Stimulated activated CD4-positive, alpha-beta T cell treated with anti-CD3 and anti-CD28 coated beads, Interleukin-15, amount 100 ng/mL, for 24 hours (primary cell): ENCODE measurements at places on chromosomes 3 and 15.
A peak's percentile ranks its signal among the peaks of the same experiment; 100 is the strongest.

DNA sequence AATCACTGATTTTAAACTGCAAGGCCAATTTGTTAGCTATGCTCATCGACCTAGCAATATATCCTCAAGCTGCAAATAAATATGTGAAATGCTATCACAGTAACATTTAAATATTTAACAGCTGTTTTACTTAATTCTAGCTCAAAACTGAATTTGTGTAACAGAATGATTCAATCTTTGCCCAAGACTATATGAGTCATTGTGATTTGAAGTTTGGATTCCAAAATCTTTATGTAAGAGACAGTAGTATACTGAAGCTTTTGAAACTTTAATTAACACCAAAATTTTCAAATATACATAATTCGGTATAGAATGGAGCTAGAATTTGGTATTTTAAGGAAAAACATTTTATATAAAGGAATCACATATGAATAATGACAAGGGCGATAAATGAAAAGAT is 603.0 kb upstream of the ROBO2 start:
- DNase-seq = no peak

DNA sequence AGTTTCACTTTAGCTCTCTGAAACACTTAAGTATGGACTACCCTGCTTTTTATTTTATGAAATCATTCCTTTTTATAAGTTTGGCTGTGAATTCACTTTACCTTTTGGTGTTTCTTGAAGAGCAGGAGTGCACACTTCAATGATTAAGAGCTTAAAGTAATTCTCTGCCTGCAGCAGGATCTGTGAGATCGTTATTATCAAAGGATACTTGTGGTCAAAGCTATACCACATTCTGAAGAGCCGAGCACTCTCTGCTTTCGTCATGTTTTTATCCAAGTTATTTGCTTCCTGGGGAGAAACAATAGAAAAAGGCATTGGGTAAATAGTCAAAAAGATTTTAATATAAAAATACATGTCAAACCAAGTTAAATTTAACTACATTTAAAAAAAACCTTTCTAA is 243.7 kb downstream of the CHST2 start:
- no peak for DNase-seq

- DNase-seq = no peak
Measured at GRCh38 chr3:134312873-134313846, 61.1 kb downstream of the AMOTL2 start.

- no peak for DNase-seq
Measured at GRCh38 chr15:95202569-95203349, 971.4 kb downstream of the MCTP2 start.

DNA sequence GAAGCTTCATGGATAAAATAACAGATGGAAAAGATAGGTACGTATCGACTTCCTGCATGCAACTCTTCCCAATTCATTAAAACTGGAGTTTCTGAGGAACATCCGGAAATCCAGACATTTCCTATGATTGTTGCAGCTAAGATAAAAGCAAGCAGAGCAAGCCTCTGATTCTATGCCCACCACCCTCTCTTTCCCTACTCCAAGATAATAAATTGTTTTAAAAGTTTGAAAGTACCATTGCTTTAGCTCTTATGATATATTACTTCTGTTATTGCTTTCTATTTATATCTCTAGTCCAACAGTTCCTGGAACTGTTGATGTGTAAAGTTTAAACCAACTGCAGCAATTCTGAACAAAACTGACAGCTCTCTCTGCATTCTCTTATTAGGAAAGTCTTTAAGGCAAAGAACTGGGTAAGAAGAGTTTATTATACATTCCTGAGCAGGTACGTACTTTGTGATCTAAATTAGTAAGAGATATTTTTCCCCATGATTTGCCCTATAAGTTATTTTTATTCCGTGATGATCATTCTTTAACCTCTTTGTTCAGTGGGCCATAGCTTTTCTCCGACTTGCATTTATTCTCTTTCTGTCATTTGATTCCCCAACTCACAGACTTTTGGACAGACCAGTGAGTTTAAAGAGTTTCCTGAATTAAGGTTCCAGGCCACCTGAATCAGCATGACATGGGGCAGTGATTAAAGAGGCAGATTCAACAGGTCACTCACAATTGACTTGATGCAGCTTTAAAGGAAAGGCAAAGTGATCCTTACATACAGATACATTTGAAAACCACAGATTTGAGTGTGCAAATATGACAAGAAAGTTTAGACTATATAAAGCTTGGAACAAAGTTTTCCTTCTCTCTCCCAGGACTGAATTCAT is 94.2 kb upstream of the THRB start:
- DNase-seq = no peak

GRCh38 chr15:29784413-29784812 is 37.9 kb downstream of the TJP1 start:
- no peak for DNase-seq

GRCh38 chr15:76979331-76979925 is 15.5 kb upstream of the PSTPIP1 start:
- DNase-seq = no peak

GRCh38 chr15:87207990-87208580 is 1048.5 kb downstream of the NTRK3 start:
- no peak for DNase-seq

DNA sequence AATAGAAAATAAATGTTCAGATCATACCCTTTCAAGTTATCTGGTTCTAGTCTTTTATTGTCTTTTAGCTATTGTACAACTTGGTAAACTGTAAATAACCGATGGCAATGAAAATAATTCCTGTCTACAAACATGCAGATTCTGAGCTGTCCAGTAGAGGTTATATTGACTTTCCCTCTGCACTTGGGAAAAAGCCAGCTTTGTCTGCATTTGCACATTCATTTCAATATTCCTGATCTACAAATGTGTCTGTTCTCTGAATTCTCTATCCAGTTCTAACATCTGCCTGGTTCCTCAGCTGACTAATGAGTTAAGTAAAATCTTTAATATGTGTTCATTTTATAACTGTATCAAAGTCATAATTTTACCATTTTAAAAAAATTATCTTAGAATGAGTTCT is 408.5 kb downstream of the ERC2 start:
- DNase-seq = no peak

- no peak for DNase-seq
Measured at GRCh38 chr3:144119633-144120032, 148.0 kb downstream of the DIPK2A start.

- peak; percentile 55 for DNase-seq
Measured at GRCh38 chr3:138296639-138297038, 33.0 kb downstream of the NME9 start.

DNA sequence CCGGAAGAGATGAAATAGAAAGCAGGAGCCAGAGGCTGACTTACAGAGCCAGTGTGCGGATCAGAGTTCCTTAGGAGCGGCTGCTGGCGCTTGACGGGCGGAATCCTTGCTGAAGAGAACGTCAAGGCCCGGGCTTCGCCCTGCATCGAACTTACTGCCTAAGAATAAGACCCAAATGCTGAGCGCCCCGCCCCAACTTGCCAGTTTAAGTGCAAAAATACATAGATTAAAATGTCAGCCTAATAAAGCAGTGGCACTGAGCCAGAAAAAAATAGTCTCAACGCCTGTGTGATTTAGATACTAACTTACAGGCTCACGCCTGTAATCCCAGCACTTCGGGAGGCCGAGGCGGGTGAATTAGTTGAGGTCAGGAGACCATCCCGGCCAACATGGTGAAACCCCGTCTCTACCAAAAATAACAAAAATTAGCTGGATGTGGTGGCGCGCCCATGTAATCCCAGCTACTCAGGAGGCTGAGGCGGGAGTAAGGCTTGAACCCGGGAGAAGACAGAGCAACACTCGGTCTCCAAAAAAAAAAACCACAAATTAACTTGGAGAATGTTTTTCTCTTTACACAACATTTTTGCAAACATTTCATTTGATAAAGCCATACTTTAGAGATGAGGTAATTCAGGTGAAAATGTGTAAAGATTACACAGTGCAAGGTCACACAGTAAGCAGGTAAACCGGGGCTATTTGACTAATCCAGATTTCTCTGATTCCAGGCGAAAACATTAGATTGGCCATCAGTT is 1.2 kb upstream of the UBP1 start:
- DNase-seq = no peak

GRCh38 chr15:75606711-75607699 is 18.5 kb downstream of the SNUPN start:
- no peak for DNase-seq

DNA sequence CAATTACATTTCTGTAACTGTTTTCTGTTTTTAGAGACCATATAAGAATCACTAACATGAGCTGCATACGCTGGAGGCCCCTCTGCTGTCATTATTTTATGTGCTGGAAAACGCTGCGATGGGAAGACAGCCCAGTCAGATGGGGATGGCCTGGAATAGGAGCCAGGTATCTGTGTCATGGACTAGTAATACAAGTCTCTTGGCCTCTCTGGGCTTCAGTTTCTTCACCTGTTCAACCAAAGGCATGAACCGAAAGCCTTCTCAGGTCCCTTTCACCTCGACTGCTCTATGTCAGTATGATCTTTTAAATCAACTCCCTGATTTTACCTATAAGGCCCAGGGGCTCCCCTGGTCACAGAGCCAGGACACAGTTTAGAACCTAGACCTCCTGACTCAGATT is 14.6 kb upstream of the RFTN1 start:
- no peak for DNase-seq

DNA sequence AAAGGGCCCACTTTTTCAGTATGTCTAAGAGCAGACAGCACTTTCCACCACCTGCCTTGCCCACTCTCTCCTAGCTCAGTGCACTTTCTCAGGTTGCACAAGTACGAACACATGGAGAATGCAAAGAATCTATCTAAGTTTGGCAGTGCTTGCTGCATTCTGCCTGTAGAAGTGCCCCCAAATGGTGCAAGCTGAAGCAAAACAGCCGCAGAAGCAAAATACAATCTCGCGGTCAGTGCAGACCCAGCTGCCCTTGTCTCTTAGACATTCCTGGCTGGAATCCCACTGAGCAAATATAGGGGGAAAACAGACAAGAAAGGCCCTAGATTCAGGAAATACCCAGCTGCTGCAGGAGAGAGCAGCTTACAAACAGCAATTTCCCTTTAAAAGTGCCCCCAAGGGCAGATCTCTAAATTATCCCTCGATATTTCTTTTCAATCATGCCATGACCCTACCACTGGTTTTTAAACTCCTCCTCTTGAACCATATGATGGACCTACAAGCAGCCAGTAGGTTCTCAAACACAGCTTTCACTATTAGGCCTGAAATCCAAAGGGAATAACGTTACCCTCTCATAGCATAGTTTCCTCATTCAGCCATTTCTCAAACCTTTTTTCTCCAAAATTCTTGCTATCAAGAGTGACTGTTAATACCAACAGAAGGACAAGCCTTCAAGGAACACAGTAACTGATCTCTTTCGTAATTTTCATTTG is 67.0 kb downstream of the TNIK start:
- no peak for DNase-seq

- no peak for DNase-seq
Measured at GRCh38 chr3:151052756-151053155, 32.7 kb upstream of the MED12L start.

GRCh38 chr3:22779737-22780136 is 423.4 kb upstream of the UBE2E2 start:
- DNase-seq = no peak

DNA sequence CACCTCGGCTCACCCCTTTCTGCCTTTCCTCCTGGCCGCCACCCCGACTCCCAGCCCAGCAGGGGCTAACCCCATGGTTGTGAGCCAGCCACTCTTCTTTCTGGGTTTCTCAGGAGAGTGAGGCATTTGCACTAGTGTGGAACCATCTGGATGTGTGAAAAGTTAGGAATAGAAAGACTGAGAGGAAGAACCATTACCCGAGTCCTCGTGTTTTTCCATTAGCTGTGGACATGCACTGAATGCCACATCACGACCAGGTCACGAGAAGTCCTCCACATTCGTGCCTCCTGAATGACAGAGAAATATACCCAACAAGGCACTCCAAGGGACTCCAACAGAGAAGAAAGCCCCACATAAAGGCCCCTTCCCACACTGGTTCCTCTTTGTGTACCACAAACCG is 18.0 kb upstream of the RAD18 start:
- no peak for DNase-seq

- no peak for DNase-seq
Measured at GRCh38 chr3:182618085-182618732, 175.1 kb upstream of the ATP11B start.

GRCh38 chr3:43417133-43417532 is 130.8 kb downstream of the SNRK start:
- DNase-seq = no peak

- DNase-seq = no peak
Measured at GRCh38 chr3:105436687-105437086, 70.0 kb downstream of the ALCAM start.

DNA sequence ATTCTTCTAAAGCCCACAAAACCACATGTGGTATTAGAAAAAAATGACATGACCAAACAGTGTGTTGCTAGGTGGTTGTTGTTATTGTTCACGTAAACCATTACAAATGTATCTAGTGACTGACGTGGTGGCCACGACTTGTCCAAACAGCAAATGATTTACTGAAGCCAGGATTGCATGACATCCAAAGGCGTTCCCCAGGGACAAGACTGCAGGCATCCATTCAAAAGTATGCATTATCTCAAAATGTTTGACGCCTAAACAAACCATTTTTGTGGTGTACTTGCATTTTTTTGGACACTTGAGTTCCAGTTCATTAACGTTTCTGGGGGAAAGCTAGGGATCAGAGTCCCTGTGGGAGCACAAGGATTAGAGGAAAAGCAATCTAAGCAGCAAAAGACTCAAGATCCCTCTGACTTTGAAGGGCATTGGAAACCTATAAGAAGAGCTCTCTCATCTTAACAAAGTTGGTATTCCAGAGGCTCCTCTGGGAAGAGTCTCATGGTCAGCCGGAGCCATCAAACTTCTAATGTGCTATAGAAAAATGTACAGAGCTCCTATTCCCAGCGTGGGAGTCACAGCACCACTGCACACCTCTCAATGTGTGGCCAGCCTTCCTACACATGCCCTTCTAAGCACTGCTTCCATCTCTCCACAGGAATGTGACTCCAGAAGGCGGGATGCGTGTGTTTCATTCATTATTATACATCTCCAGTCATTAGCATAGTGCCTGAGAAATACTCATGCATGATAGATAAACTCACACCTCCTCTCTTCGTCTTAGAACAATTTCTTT is 62.9 kb downstream of the FBN1 start:
- no peak for DNase-seq

DNA sequence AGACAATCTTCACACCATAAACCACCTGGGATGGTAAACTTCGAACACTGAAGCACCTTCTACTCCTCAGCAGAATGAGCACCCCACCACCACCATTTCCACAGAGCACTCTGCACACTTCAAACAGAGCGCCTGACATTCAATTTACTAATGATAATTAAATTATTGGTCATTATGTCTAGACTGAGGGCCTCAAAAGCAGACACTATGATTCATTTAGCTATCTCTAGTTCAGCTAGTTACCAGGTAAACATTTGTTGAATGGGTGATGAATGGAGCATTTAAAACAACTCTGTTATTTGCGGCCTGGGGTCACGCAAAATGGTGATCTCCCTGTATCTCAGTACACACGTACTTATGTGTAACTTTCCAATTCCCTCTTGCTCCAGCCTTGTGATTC is 40.9 kb downstream of the ACAP2 start:
- DNase-seq = no peak

- DNase-seq = no peak
Measured at GRCh38 chr15:64816452-64816851, 9.0 kb downstream of the PIF1 start.
